ENCODE measurements at places on chromosomes 7 and 10.

DNA sequence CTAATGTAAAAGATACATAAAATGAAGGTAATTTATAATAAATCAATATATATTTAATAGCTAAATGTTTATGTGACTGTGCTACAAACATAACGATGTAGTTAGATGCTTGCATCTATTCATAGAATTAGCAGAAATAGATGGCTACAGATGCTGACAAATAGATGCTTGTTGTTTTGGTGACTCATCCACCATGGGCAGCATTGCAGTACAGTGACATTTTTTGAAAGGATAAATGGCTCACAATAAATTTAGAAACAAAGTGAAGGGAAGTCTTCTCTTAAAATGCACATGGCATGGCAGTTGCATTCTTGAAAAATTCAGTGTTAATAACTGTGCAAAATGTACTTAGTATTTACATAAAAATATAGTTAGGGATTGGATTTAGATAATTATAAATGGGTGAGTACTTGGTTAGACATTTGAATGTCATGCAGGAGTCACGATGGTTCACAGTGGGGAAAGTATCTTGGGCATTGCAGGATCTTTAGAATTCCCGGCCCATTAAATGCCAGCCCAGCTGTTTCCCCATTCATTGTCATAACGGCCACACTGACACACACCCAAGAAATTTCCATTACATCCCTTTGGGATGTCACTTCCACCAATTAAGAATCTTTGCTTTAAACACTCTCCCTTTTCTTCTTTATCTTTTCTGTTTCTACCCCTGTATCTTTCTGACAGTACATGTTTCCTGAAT is 564.1 kb downstream of the ATRNL1 start:
- H3K27ac ChIP-seq, result no peak overlapping the region
- no peaks in the 10 kb centered on the region for H3K36me3 ChIP-seq
- H3K4me1 ChIP-seq, result no peaks in the 10 kb centered on the region
- DNase-seq, result no peak

GRCh38 chr10:21402606-21403083 is 122.8 kb downstream of the SKIDA1 start:
- H3K4me3 ChIP-seq, result no peak overlapping the region
- H3K27ac ChIP-seq, result no peak overlapping the region
- no peaks in the 10 kb centered on the region for H3K36me3 ChIP-seq
- H3K27me3 ChIP-seq, result peaks cover 3% of the 10 kb centered on the region
- H3K4me1 ChIP-seq, result peaks cover 13% of the 10 kb centered on the region
- no peak for DNase-seq

- H3K27ac ChIP-seq, result no peak overlapping the region
- no peak for DNase-seq
- no peaks in the 10 kb centered on the region for H3K36me3 ChIP-seq
- H3K27me3 ChIP-seq, result peaks cover 13% of the 10 kb centered on the region
- H3K4me3 ChIP-seq, result no peak overlapping the region
- peaks cover 18% of the 10 kb centered on the region for H3K4me1 ChIP-seq
Measured at GRCh38 chr10:2895594-2896196, 171.7 kb upstream of the PFKP start.

- H3K27ac ChIP-seq, result no peak overlapping the region
- no peaks in the 10 kb centered on the region for H3K27me3 ChIP-seq
- H3K36me3 ChIP-seq, result no peaks in the 10 kb centered on the region
- no peak for DNase-seq
Measured at GRCh38 chr7:25333296-25333928, 105.1 kb upstream of the NPVF start.

DNA sequence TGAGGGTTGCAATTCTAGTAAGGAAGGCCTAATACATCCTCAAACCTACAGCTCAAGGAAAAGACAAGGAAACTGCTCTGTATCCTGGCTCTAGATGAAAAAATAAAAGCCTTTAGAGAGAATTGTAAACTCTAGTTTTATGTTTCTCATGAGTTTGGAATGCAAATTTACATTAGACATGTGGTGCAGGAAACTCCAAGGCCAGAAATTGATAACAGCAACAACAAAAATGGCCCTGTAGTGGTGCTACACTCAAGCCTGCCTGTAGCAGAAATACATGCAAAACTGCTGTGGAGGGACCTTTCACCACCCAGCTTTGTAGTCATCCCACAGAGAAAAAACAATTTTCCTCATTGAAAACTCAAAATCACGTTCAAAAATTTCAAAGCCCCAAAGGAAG is 546.7 kb upstream of the LRRN3 start:
- no peak overlapping the region for H3K4me3 ChIP-seq
- DNase-seq, result no peak
- no peak overlapping the region for H3K27ac ChIP-seq
- H3K4me1 ChIP-seq, result no peaks in the 10 kb centered on the region
- no peaks in the 10 kb centered on the region for H3K27me3 ChIP-seq
- H3K36me3 ChIP-seq, result no peaks in the 10 kb centered on the region

DNA sequence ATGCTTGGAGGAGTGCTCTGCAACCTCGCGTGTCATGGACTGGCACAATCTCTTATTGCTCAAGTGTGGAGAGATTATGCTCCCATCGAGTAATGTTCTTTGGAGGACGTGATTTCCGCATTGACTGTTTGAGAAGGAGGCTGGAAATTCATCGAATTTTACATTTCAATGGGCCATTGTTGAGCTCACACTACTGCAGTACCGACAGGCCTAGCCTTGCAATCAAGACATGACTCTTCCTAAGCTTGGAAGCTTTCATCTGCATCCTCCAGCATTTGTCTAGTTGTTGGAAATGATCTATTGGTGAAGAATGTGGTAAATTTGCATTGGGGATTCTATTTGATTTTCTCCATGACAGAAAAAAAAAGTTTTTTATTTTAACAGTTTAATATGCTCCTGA is 156.8 kb downstream of the FZD1 start:
- no peak overlapping the region for H3K27ac ChIP-seq
- no peak overlapping the region for H3K4me3 ChIP-seq
- no peak for DNase-seq
- H3K4me1 ChIP-seq, result no peaks in the 10 kb centered on the region

DNA sequence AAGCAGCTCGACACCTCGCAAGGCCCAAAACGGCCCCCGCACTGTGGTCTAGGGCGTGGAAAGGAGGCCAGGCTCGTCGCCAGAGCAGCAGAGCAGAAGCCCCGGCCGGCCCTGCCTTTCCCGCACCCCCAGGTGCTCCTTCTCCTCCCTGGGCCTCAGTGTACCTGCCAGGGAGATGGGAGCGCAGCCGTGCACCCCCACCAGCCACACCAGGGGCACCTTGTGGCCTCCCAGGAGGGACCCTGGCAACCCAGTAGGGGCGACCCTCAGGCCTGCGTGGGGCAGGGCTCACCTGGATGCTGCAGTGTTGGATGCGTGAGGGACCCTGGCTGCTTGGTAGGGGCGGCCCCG is 9.5 kb downstream of the PDGFA start:
- peaks cover 7% of the 10 kb centered on the region for H3K27me3 ChIP-seq
- H3K27ac ChIP-seq, result no peak overlapping the region

DNA sequence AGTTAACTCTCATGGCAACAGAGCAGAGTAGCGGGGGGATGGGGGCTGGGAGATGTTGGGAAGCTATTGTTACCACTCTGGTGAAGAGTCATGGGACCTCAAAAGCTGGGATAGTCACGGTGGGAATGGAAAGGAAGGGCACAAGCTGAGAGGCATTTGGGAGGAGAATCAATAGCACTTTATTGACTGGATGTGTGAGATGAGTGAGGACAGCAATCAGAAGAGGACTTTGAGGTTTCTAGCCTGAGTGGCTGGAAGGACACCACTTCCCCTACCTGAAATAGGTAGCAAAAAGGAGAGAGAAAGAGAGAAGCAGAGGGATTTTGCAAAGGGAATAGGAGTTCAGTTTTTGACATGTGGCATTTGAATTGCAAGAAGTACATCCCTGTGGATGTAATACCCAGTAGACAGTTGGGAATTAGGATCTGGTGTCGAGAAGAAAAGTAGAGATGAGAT is 27.2 kb downstream of the SCD start:
- no peak overlapping the region for H3K27ac ChIP-seq
- peaks cover 40% of the 10 kb centered on the region for H3K4me1 ChIP-seq
- peaks cover 2% of the 10 kb centered on the region for H3K36me3 ChIP-seq
- H3K4me3 ChIP-seq, result no peak overlapping the region
- no peak for DNase-seq

- no peaks in the 10 kb centered on the region for H3K4me1 ChIP-seq
- no peak overlapping the region for H3K27ac ChIP-seq
- no peaks in the 10 kb centered on the region for H3K36me3 ChIP-seq
- H3K27me3 ChIP-seq, result no peaks in the 10 kb centered on the region
- no peak overlapping the region for H3K4me3 ChIP-seq
- no peak for DNase-seq
Measured at GRCh38 chr10:34081948-34082347, 733.1 kb downstream of the PARD3 start.

DNA sequence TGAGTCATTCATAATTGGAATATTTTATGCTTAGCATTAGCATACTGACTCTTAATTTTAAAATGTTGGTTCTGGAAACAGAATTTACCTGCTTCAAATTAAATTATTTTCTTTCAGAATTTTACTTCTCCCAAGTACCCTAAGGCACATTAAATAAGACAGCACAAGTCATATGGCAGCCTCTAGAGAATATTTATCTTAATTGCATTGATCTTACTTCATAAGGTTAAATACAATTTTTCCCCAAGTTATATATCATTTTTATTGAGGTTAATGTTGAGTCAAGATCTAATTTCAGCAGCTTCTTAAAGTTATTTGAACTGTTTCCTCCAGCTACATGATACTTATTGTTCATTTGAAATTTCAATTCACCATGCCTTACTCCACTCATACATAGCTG is 123.1 kb upstream of the IMMP2L start:
- peaks cover 4% of the 10 kb centered on the region for H3K27me3 ChIP-seq
- H3K36me3 ChIP-seq, result no peaks in the 10 kb centered on the region
- H3K4me1 ChIP-seq, result no peaks in the 10 kb centered on the region
- H3K27ac ChIP-seq, result no peak overlapping the region

GRCh38 chr7:150962553-150963399 is 15.3 kb downstream of the KCNH2 start:
- H3K36me3 ChIP-seq, result no peaks in the 10 kb centered on the region
- no peak overlapping the region for H3K4me3 ChIP-seq

GRCh38 chr7:16450366-16450765 is 15.2 kb downstream of the SOSTDC1 start:
- no peak for DNase-seq
- no peak overlapping the region for H3K27ac ChIP-seq
- H3K4me1 ChIP-seq, result no peaks in the 10 kb centered on the region
- no peak overlapping the region for H3K4me3 ChIP-seq
- H3K27me3 ChIP-seq, result peaks cover 6% of the 10 kb centered on the region

DNA sequence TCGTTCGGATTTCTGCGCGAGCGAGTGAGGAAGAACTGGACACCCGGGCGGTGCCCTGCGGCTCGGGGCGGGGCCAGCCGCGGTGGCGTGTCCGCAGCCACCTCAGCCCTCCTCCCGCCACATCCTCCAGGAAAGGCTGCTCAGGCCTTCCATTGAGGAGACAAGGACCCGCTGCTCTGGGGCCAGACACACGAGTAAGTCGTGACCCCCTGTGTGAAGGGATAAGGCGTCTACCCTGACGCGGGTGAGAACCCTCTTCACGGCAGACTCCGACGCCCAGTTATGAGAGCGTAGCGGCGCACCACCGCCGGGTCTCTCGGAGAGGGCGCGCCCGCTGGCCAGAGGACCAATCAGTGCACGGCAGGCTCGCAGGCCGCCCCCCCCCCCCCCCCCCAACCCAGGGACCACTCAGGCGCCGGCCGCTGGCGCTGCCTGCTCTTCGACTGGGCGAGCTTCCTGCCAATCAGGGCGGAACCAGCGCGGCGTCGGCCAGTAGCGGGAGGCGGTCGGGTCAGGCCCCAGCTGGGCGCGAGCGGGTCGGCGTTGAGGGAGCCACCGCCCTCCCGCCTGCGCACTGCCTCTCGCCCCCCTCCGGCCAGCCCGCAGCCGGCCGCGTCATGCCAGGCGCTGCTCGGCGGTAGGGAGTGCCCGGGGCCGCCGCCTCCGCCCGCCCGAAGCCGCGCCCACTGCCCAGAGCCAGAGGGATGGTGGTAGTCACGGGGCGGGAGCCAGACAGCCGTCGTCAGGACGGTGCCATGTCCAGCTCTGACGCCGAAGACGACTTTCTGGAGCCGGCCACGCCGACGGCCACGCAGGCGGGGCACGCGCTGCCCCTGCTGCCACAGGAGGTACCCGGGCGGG is at the start of gene KCTD7:
TSS of gene KCTD7 (plus strand) at position 521 of the 861 bp plus-strand sequence. CDS start at position 705, 184 bp downstream.
- H3K36me3 ChIP-seq, result peaks cover 17% of the 10 kb centered on the region
- peak; percentile 94 for DNase-seq
- peak within 1 kb of the TSS; percentile 84 for H3K27ac ChIP-seq
- no peaks in the 10 kb centered on the region for H3K27me3 ChIP-seq
- peaks cover 38% of the 10 kb centered on the region for H3K4me1 ChIP-seq

DNA sequence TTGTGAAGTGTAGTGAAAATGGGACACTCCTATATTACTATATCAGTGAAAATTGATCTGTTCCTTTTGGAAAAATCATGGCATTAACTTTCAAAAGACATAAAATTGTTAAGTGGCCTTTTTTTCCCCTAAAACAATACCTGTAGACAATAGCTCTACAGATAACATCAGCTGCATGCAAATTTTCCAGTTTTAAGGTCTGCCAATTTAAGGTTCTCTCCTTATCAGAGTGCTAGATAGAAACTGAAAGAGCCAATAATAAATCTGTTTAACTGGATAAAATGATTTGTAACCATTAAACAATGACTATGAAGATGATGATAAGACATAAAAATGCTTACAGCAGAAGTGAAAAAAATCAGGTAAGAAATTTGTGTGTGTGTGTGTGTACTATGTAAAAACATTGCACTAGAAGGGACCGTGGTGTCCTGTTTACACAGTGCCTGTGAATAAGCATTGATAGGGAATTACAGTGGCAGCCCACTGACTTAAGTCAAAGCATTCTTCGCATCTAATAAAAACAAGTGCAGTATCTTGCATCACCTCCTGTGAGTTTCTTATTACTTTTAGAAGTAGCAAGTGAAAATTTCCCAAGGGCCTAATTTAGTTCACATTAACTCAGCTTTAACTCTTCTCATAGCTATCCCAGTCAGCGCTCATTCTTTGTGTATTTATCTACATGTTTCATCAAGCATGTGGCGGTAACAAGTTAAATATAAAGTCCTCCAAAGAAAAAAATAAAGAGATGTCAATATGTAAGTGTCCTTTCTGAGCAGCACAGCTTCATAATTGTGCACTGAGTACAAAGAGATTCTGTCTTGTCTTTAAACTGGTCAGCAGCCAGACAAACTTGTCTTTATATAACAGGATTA is 261.9 kb downstream of the ARL4A start:
- DNase-seq, result no peak
- no peak overlapping the region for H3K4me3 ChIP-seq
- H3K27me3 ChIP-seq, result no peaks in the 10 kb centered on the region
- H3K4me1 ChIP-seq, result peaks cover 2% of the 10 kb centered on the region
- H3K36me3 ChIP-seq, result no peaks in the 10 kb centered on the region
- no peak overlapping the region for H3K27ac ChIP-seq

- H3K36me3 ChIP-seq, result peaks cover 74% of the 10 kb centered on the region
- peaks cover 4% of the 10 kb centered on the region for H3K4me1 ChIP-seq
- H3K4me3 ChIP-seq, result no peak overlapping the region
- DNase-seq, result no peak
- no peak overlapping the region for H3K27ac ChIP-seq
Measured at GRCh38 chr10:131944976-131945695, 36.6 kb downstream of the BNIP3 start.
